ENCODE measurements at places on chromosomes 12 and 14.

GRCh38 chr14:82720431-82720830 is 1186.8 kb upstream of the SEL1L start:
- no peak for DNase-seq

GRCh38 chr12:91044586-91044985 is 13.2 kb downstream of the KERA start:
- no peak for DNase-seq

DNA sequence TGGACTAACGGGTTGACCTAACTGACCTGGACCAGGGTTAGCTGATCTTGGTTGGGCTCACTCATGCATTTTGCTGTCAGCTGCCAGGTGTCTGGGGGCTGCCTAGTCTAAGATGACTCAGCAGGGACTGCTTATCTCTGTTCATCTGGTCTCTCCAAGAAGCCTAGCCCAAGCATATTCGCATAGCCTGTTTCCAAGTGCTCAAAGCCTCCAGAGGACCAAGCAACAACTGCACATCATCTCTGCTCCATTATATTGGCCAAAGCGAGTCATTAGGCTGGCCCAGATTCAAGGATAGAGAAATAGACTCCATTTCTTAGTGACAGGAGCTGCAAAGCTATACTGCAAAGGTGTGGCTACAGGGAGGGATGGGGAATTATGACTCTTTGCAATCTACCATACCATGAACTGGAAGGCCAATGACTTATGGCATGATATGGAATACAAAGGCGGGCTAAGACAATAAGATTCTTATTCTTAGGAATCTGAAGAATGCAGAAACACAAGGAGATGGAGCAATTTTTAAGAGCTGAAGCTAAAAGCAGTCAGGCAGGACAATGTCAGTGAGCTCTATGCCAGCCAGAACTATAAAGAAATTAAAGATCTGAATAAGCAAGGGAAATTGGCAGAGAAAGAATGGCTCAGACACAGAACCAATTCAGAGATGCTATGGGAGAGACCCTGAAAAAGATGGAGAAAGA is 194.6 kb upstream of the FSCB start:
- no peak for DNase-seq

GRCh38 chr12:39971348-39971747 is 134.5 kb downstream of the SLC2A13 start:
- no peak for DNase-seq

DNA sequence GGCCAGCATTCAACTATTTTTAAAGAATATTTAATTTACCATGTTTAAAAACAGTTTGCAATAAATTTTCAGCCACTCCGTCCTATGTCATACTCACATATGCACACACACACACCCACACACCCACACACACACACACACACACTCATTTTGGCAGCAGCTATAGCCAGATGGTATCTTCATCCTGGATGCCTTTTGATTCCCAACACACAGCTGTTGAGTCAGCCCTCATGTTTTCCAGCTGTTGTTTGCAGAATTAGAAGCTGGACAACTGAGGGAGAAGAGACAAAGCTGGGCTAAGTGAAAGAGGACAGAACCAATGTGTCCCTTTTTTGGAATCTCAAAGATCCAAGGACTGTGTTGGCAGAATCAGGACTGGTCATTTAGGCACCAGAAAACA is 80.0 kb upstream of the EGLN3 start:
- DNase-seq: no peak

GRCh38 chr12:12121061-12121460 is 50.3 kb downstream of the BCL2L14 start:
- no peak for DNase-seq

- no peak for DNase-seq
Observed at GRCh38 chr14:91934554-91935285, 12.8 kb downstream of the FBLN5 start.

DNA sequence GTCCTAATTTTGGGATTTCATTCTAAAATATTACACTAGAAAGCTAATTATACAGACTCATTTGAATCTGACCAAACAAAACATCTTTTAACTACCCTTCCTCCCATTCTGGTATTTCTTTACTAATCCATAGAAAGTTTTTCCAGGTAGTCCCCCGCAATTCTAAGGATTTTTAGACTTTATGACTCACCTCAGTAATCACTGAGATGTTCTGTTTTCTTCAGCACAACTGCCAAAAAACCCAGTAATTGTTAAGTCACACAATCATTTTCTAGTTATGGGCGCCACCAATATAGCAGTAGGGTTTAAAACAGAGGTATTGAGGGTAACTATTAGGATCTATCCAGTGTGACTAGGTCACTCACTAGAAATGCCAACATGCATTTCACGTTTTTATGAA is 1.6 kb upstream of the ARID4A start:
- no peak for DNase-seq

GRCh38 chr12:96878704-96879103 is 28.4 kb upstream of the NEDD1 start:
- DNase-seq: no peak

GRCh38 chr14:84112589-84112988 is 1417.4 kb upstream of the FLRT2 start:
- DNase-seq: no peak

DNA sequence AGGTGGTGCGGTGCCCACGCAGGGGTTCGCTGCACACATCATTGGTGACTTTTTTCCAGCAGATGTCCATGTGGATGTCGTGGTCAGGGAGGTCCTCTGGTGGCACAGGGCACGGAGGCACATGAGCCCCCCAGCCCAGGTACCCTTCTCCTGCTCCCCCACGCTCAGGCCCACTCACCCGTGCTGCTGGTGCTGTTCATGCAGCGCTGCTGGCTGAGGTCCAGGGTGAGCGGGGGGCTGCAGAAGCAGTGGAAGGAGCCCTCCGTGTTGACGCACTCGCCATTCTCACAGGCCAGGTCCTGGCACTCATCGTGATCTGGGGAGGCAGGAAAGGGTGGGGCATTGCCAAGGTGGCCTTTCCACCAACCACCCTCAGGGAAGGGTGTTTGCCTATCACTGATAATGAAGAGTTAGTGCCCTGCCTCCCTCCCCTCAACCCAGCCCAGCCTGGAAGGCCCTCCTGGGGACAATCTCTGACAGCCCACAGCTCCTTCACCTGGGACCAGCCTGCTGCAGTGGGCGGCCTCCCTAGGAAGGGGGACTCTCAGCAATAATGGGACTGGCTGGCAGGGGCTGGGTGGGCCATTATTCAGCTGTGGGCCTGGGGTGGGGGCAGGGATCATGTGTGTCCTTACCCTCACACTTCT is 9.8 kb downstream of the ISCA2 start:
- DNase-seq: no peak

DNA sequence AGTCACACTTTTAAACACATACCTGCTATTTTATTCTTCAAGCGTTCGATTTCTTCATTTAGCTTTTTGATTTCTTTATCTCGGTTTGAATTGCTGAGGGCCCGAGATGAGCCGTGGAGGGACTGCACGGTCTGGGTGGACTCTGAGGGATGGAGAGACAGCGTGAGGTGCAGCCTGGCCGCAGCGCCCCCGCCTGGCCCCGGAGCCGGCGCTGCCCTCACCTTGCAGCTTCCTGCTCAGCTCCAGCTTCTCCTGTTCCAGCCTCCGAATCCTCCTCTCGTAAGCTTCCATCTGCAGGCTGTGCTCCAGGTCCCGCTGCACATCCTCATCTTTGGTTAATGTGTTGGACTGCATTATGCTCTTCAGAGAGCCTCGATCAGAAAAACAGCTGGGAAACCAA is 53.2 kb downstream of the AMN start:
- DNase-seq: no peak

DNA sequence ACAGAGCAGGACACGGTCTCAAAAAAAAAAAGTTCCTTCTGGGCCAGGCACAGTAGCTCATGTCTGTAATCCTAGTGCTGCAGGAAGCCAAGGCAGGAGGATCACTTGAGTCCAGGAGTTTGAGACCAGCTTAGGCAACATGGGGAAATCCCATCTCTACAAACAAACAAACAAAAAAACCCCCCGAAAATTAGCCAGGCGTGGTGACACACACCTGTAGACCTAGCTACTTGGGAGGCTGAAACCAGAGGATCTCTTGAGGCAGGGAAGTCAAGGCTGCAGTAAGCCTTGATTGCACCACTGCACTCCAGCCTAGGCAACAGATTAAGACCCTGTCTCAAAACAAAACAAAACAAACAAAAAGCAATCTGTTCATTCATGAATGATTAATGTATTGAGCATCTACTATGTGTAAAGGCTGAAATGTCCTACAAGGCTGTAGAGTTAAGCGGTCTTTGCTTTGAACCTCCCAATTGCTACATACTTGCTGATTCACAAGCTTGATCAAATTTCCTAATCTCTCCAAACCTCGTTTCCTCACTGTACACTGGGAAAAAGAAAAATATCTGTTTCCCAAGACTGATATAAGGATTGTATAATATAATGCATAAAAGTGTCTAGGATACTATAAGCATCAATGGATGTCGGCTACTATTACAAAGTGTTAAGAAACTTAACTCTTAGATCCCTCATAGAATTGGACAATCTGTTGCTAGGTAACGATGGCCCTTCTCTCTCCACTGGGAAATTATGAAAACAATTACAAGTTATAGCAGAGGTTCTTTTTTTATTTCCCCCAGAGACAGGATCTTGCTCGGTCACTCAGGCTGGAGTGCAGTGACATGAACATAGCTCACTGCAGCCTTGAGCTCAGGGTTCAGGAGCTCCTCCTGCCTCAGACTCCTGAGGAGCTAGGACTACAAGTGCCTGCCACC is 7.9 kb upstream of the RILPL2 start:
- DNase-seq: no peak

- no peak for DNase-seq
Observed at GRCh38 chr14:95440496-95440895, 76.0 kb downstream of the SYNE3 start.

All from activated CD8-positive, alpha-beta memory T cell treated with anti-CD3 and anti-CD28 coated beads for 4 hours (primary cell).